ENCODE measurements at places on chromosomes 16 and 17. TPM values are rescaled to one million over a fixed set of nuclear protein-coding genes. Genes with fewer than 3 reads are reported as not detected.

DNA sequence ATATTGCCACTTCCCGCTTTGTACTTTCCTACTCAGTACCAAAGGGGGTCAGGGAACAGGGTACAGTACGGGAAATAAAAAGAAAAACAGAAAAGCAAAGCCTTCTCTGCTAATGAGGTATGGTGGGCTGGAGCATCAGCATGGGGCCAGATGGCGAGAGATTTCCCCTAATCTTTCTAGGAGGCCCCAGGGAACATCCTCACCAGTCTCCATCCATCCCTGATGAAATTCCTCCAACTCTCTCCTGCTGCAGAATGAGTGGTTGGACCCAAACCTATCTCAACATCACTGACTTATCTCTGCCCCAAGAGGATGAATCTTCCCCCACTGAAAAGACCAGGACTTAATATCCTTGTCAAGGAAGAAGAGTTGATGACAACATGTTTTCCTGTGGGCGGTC is 185.6 kb downstream of the C16orf78 start:
- no peak for DNase-seq

- DNase-seq, result no peak
Measured at GRCh38 chr17:74433421-74434121, 1.7 kb downstream of the GPRC5C start.

FOXL1 gene
- 1.3 TPM for total RNA-seq

DNA sequence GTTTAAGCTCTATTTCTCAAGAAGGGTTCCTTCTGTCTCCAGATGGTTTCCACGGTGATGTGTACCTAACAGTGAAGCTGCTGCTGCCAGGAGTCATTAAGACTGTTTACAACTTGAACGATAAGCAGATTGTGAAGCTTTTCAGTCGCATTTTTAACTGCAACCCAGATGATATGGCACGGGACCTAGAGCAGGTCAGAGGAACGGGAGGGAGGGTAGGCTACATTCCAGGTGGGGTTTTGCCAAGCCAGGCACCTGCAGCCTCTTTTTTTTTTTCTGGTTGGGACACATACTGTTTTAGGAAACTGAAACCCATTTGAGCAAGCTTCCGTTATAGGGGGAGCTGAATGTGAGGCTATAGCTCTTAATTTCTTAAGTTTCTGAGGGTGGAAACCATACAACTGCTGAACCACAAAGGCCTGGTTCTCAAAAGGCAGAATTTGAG is 10.6 kb downstream of the LIG3 start:
- no peak for DNase-seq

GRCh38 chr16:77611386-77611785 is 110.9 kb upstream of the NUDT7 start:
- no peak for DNase-seq

DNA sequence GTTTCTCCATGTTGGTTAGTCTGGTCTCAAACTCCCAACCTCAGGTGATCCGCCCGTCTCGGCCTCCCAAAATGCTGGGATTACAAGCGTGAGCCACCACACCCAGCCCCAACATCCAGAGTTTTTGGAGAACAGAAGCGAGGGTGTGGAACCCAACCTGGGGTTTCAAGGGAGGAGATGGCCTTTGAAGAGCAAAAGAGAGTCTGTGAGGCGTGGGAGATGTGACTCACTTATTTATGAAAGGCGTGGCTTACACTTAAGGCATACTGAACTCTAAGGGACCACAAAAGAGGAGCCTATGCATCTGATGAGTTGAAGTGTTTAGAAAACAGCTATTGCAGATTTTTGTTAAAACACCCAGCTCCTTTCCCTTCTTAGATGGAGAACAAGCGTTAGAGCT is 18.9 kb downstream of the ARSG start:
- no peak for DNase-seq

DNA sequence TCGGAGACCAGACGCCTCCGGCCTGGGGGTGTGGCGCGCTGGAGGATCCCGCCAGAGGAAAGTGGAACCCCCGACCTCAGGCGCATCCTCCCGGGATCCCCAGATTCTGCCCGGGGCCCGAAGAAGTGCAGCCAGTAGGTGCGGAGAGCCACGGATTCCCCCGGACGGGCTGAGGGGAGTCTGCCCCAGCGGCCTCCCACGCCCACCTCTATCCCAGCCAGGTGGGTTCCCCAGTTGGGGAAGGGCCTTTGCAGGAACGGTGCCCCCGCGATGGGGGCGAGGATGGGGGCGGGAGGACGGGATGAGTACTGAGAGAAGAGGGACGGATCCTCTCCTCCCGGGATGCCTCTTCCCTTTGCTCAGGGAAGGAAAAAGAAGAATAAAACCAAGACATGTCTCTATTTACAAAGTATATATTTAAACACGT is 5.1 kb downstream of the CBX8 start:
- DNase-seq, result no peak

SEC14L1 gene
- 54.0 TPM for total RNA-seq

GRCh38 chr16:49276646-49277385 is 4.8 kb downstream of the CBLN1 start:
- no peak for DNase-seq

KRTAP4-9 gene
- not detected for total RNA-seq

- DNase-seq, result no peak
Measured at GRCh38 chr17:47879028-47879585, 16.9 kb upstream of the SP2 start.

DNA sequence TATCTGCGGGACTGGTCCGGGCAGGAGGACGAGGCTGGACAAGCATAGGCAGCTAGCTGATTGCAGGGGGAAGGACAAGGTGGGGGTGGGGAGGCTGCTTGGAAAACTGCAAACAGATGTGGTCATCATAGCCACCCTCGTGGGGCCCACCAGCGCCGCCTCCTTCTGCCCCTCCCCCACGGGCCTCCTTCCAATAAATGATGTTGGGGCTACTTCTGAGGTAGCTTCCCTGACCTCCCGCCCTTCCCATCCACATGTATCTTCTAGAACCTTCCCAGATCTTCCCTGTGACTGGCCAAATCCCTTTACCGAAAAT is 12.3 kb upstream of the CDC42EP4 start:
- no peak for DNase-seq

All from right atrium auricular region (tissue), 2 donors.